ENCODE measurements at places on chromosomes 2 and 18. TPM values are rescaled to one million over a fixed set of nuclear protein-coding genes. Genes with fewer than 3 reads are reported as not detected.

The GCKR gene
- total RNA-seq, result not detected

DNA sequence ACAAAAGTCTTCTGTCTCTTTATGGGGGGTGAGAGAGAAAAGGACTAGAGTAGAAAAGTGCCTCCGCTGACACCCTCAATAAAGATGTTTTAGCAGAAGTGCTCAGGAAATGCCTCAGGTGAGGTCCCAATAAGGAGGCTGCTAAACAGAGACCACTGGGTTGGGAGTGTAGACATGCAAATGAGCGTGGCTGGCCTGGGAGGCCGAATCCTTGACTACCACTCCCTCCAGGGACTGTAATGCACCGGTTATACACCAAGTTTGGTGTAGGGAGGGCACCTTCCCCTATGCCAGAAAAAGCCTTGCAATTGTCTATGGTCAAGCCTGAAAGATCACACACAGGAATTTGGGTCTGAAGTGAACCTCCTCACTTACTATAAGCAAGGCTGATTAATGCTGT is 1.8 kb downstream of the TMX3 start:
- DNase-seq, result no peak

The DNAH7 gene
- total RNA-seq, result 0.91 TPM

GRCh38 chr18:10566390-10566789 is 40.6 kb downstream of the NAPG start:
- DNase-seq, result peak; percentile 9

DNA sequence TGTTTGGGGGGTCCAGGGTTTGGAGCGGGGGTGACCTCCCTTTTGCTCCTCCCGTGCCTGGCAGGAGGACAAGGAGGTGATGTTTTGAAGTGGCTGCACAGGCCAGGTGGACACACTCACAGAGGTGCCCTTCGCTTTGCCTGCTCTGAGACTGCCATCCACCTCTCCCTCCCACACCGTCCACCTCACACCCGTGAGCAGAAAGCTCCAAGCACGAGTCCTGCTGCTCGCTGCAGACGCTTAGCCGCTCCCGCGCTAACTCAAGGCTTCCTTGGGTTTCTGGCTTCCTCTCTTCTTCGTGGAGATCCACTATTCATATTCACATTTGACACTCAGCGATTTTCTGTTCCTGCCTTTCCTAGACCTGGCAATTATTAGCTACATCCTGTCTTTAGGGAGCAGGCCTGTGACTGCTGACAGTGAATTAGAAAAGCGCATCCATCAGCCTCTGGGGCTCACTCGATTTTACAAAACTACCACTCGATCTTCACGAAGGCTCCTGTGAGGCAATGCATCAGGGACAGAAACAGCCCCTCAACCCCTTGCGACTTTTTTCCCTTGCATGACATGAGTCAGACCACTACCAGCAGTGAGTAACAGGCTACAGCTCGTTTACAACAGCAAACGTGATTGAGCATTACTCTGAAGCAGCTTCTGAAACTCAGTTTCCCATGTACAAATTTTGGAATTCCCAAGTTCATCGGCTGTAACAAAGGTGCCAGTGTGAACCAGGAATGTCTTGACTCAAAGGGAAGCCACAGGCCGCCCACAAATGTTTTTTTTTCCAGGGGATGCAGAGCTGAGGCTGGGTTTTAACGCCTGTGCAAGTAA is 238.7 kb upstream of the SOX11 start:
- peak; percentile 18 for DNase-seq

The STARD6 gene
- total RNA-seq, result not detected

- peak; percentile 53 for DNase-seq
These were observed 28.4 kb downstream of the TGIF1 start for GRCh38 chr18:3478262-3478978.

DNA sequence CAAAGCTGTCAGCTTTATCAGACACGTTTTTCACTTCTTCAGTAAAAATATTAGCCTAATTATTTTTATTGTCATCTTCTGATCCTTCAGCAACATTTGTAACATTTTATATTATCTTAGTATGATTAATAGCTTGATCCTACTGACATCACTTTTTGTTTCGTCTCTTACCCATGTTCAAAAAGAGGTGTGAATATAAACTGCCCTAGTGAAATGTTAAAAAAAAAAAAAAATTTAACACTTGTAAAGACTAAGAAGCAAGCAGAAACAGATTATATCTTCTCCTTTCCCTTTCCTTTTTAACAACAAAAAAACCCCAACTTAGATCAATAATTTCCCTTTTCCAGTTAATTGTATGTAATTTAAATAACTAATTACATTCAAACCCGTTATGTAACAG is 36.2 kb upstream of the C2orf66 start:
- DNase-seq, result no peak

DNA sequence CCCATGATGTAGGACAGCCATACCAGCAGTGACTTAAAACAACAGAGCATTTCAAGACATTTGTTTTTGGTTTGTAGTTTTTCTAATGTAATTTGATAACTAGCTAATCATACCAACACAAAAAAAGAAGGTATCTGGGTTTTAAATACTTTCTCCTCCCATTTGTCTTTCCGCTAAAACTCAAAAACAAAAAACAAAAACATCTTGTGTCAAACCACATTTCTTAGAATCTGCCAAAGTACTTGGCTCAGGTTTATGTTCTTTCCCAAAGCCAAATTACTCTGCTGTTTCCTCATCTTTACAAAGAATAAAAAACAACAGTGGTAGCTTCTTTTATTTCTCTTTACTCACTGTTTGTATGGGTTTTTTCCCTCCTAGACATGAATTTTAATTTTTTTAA is 71.5 kb downstream of the GREB1L start:
- no peak for DNase-seq

DNA sequence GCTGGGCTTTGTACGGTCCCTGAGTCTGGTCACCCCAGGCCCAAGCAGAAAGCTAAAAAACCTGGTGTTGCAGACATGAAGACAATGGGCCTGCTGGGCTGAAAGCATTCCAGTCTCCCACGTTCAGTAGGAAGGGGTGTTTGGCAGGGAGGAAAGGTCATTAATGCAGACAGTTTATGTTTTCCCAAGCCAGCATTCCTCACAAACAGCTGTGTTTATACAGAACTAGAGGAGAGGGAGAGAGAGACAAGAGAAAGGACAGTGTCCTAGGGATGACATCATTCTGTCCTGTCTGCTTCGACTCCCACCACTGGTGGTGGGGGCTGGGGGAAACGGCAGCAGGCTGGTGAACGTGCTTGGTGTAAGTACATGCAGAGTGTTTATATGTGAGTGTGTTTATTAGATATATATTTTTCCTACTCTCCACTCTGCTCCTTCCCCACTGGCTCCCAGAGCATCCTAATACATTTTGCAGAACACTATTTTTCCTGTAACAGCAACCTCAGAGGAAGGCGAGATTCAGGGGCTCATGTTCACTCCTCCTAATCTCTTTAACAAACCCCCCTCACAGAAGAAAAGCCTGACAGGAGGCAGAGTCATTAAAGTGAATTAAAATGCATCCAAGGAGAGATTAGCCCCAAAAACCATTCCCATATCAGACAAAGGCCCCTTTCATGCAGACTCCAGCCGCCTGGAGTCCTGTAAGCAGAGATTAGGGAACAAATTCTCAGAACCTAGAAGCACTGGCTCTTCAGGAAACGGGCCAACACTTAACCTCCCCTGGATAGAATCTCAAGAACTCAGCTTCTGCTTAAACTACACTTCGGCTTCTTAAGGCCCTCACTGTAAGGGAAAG is 380.4 kb downstream of the TNS1 start:
- DNase-seq, result no peak

GRCh38 chr18:67194886-67195285 is 321.6 kb downstream of the DSEL start:
- no peak for DNase-seq

The TCF7L1 gene
- 1.1 TPM for total RNA-seq

GRCh38 chr2:70128005-70128404 is 40.7 kb downstream of the PCBP1 start:
- no peak for DNase-seq

DNA sequence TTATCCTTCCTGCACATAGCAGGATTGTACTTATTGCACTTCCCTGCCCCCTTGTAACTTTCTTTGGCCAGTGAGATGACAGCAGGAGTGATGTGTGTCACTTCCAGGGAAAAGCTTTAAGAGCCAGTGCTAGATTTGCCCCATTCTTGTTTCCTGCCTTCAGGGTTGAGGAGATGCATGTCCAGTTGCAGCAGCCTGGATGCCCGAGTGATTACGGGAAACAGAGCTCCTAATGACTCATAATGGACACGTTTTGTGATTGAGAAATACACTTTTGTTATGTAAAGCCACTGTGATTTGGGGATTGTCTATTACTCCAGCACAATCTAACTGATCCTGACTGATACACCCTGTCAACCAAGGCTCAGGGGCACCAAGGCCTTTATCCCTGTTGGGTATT is 5.0 kb upstream of the TET3 start:
- DNase-seq, result peak; percentile 93

The SUCLG1 gene
- 87.2 TPM for total RNA-seq

DNA sequence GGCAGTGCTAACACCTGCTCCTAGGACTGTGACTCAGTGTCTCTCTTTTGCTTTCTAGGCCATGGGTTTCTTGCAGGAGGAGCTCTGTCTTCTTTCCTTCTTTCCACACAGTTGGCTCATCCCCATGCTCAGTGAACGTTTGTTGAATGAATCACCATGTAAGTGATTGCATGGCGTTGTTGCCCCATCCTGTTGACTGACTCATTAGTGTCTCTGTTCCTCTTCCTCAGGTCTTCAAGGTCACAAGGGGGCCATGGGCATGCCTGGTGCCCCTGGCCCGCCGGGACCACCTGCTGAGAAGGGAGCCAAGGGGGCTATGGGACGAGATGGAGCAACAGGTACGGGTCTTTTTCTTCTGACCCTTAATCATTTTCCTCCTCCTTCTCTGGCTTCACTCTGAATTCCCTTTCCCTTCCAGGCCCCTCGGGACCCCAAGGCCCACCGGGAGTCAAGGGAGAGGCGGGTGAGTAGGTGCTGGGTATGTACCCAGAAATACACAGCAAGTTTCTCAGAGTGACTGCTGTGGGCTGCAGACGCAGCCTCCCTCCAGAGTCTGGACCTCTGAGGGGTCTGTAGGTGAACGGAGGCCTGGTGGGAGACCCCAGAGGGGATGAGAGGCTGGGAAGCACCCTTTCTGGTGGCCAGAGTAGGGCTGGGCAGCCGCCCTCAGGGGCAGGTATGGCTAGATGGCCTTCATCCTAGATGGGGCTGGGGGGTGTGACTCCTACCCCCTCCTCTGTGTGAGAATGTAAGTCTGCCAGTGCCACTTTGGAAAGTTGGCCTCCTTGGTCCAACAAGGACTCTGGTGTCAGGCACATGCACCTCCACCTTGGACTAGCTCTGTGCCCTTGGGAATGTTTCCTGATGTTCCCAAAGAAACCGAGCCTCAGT is 32.4 kb downstream of the MARCO start:
- peak; percentile 98 for DNase-seq

GRCh38 chr18:62566199-62566598 is 43.4 kb downstream of the ZCCHC2 start:
- peak; percentile 32 for DNase-seq

DNA sequence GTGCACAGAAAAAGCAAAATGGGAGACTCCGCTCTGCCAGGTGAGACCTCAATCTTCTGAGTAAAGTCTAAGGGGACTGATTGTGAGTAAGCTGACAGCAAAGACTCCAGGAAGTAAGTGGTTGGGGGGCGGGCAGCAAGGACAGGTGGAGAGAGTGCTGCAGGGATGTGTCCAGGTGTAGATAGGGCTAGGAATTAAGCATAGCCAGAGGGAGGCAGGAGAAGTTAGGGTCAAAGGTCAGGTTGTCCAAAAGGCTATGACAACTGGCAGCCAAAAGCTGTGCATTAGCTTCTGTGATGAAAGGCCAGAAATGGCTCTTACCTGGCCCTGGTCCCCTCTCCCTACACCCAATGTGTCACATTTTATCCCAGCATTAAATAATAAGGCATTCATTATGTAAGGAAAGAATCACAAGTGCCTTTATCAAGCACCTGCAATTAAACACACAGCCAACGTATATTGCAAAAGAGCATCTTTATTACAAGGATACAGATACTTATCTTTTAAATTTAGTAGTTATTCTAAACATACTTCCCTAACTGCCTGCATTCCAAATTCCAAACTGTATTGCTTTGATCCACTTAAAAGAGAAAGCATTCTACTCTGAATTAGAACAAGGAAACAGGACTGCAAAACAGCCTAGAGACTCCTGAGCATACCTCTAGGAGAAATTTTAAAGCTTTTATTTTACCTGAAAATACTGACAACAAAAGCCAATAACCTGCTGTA is 247.9 kb downstream of the IRS1 start:
- DNase-seq, result no peak

DNA sequence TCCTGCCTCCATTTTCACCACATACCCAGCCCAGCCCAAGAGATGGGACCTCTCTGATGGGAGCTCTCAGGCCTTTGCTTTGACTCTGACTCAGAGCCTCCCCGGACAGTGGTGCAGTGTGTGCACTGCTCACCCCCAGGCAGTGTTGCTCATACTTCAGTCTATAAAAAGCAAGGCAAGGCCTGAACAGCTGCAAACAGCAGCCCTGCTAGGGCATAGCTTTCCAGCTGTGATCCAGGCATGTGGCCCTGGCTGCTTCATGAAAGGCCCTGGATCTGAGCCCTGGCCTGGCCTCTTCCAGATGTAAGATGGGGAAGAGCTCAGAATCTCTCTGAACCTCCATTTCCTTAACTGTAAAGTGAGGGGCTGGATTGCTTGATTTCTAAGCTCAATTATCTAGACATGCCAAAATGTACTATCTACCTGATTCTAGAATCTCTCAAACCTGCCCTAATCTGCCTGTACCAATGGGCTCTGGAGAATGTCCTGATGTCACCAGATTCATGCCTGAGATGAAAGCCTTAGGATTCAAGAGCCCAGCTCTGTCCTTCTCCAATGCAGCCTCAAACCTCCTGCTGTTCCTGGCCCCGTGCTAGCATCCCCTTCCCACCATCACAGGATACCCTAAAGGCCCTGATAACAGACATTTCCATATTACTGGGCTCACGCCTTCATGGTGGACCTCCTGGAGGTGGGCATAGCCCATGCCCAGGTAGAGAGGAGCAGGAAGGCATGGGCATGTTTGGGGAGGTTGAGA is 206.9 kb downstream of the ARL4C start:
- DNase-seq, result peak; percentile 47

- DNase-seq, result peak; percentile 27
These were observed 168.7 kb upstream of the HDAC4 start for GRCh38 chr2:239569401-239570090.

The SCN7A gene
- not detected for total RNA-seq

GRCh38 chr18:9741406-9741792 is 33.3 kb downstream of the RAB31 start:
- DNase-seq, result no peak

DNA sequence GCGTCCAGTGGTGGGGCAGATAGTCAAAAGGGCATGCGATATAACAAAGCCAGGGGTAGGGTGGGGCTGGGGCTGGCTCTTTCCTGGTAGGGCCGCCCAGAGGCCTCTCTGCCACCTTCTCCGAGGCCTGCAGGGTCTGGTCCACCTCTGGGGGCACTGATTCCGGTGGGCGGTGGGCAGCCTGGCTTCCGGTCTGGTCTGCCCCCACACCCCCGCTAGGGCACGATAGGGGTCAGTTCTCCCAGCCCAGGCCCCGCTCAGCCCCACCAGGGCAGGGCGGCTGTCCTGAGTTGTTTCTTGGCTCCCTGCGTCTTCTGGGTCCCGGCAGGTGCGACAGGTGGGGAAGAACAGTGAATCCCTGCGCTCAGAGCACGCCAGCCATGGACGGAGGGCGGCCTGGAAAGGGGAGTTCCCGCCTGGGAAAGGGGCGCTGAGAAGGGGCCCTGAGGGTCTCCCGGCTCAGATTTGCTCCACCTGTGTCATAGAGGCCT is 707 bp upstream of the ERFE start:
- DNase-seq, result no peak

All from MCF 10A (cell line).